Posterior cingulate gyrus (tissue), 11 donors: ENCODE measurements at places on chromosomes 13 and 19.

- DNase-seq = no peak
Measured at GRCh38 chr13:36293497-36293896, 4.1 kb downstream of the CCDC169 start.

DNA sequence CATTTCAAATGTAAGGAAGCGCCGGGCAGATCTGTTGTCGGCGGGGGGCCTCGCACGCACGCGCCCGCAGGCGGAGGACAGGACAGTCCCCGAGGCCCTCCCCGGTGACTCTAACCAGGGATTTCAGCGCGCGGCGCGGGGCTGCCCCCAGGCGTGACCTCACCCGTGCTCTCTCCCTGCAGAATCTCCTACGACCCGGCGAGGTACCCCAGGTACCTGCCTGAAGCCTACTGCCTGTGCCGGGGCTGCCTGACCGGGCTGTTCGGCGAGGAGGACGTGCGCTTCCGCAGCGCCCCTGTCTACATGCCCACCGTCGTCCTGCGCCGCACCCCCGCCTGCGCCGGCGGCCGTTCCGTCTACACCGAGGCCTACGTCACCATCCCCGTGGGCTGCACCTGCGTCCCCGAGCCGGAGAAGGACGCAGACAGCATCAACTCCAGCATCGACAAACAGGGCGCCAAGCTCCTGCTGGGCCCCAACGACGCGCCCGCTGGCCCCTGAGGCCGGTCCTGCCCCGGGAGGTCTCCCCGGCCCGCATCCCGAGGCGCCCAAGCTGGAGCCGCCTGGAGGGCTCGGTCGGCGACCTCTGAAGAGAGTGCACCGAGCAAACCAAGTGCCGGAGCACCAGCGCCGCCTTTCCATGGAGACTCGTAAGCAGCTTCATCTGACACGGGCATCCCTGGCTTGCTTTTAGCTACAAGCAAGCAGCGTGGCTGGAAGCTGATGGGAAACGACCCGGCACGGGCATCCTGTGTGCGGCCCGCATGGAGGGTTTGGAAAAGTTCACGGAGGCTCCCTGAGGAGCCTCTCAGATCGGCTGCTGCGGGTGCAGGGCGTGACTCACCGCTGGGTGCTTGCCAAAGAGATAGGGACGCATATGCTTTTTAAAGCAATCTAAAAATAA lies 18.2 kb downstream of the IL17D start:
- no peak for DNase-seq

- no peak for DNase-seq
Measured at GRCh38 chr13:42751693-42752092, 29.7 kb upstream of the FAM216B start.

DNA sequence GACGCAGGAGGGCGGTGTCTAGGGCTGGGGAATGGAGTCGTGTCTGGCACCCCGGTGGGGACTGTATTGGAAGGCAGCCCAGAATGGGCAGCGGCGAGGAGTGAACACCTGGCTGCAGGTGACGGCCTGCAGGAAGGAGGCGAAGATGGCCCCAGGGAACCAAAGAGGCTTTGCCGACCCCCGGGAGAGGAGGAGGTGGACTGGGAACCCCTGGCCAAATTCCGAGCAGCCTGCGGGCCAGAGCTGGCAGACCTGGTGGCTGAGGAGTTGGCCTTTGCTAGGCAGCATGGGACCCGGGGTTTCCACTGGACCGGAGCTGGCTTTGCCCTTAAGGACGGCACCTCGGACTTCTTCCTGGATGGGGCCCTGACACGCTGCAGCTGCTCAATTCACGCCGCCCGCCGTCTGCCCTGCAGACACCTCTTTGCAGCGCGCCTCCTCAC lies 25.9 kb downstream of the ZSWIM9 start:
- no peak for DNase-seq

DNA sequence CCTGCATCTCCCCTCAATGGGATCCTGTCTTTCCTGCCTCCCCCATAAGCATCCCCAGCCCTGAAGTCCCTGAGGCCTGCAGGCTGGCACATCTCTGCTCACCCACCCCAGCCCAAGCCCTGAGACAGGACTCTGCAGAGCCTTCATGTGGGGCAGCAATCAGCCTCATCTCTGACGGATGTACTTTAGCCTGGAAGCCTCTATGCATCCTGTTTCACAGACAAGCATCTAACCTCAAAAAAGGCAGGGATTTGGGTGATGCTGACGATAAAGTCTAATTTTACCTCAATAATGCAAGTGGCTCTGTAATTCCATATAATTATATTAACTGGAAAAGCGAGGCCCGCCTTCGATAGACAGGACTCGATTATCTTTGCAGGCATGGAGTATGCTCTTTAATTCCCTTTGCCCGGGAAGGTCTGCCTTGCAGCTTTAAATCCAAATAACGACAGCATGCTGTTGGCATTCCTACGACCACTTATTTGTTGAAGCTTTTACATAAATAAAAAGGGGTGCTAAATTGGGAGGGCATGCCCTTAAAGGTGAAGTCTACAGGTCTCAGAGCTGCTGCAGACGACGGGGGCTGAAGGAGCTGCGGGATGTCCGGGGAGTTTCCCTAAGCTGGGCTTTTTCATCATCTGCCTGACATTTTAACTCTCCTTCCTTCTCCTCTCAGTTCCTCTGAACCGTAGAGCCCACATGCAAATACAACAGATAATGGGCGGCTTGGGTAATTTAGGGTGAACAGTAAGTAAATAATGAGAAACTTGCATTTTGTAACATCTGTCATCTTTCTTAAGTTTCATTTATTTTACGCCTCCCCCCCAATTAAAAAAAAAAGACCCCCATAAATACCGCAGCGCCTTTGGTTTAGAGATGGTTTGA lies 211.5 kb downstream of the URI1 start:
- DNase-seq = no peak

GRCh38 chr19:510606-511100 lies 3.4 kb downstream of the TPGS1 start:
- peak; percentile 67 for DNase-seq

GRCh38 chr13:38141792-38142191 lies 207.9 kb upstream of the UFM1 start:
- no peak for DNase-seq

- no peak for DNase-seq
Measured at GRCh38 chr13:25796474-25796873, 255.3 kb downstream of the SHISA2 start.
